ENCODE measurements at places on chromosomes 5 and 9. TPM values are rescaled to one million over a fixed set of nuclear protein-coding genes. Genes with fewer than 3 reads are reported as not detected.

Gene SH2D3C
- 3.1 TPM for total RNA-seq

DNA sequence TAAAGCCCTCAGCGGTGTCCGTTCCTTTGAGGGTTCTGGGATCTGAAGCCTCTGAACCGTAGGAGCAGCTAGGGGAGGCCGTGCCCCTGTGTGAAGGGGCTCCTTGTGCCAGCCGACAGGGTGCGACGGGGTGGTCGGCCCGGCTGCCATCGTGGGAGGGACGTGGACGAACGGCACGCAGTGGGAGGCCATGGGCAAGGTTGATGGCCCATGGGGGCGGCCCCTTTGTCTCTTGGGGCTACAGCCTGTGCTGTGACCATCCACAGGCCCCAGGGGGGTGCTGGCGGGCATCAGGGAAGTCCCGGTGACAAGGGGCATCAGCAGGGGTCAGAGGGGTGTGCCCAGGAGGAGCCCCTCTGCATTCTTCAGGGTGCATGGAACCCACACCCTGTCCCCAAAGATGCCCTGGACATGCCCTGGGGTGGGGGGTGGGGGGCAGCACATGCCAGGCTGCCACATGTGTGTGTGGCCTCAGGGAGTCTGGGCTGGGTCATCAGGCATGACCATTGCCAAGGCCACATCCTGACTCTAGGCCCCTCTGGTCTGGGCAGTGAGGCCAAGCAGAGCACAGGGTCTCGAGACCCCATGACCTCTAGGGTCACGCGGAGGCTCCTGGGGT is 49.6 kb upstream of the CACNA1B start:
- DNase-seq: no peak

DNA sequence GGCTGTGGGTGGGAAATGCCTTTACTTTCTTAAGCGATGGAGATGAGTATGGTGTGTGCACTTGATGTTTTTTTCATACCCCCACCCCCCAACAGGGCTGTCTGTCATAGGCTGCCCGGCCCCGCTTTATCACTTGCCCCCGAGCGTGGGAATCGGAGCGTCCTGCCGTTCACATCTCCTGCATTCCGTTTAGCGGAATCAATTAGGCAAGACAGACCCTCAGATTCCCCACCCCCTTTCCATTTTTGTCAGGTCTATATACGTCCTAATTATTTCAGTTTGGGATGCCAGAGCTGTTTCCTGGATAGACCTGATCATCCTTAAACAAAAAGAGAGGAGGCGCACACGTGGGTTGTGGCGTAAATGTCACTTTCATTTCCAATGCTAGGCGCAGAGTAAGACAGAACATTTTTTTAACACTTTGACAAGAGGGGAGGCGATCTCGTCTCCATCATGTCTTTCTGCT is 217.2 kb downstream of the MEF2C start:
- DNase-seq: no peak

DNA sequence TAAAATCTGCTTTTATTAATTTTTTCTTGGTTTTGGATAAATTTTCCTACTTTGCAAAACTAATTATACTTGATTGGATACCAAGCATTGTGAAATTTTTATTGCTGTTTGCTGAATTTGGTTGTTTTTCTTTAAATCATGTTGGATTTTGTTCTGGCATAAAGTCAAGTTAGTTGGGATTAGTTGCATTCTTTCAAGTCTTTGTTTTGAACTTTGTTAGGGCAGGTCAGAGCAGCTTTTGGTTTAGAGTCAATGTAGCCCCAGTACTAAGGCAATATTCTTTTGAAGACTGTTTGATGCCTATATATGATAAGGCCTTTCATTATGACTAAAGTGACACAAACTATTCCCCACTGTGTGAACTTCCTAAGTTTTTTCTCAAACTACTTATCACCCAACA is 531.1 kb downstream of the RASEF start:
- no peak for DNase-seq

GRCh38 chr5:140408750-140409241 is 7.2 kb downstream of the ANKHD1 start:
- DNase-seq: no peak

Gene PLCXD3
- total RNA-seq: 0.84 TPM

Gene FGF1
- 0.70 TPM for total RNA-seq

Gene DDX4
- not detected for total RNA-seq

Gene IRGM
- not detected for total RNA-seq

Gene IL7R
- 3.0 TPM for total RNA-seq

GRCh38 chr5:151556806-151557205 is 34.3 kb downstream of the FAT2 start:
- DNase-seq: no peak

- no peak for DNase-seq
Observed at GRCh38 chr9:106532306-106533015, 330.5 kb upstream of the ZNF462 start.

Gene SMAD5
- 45.6 TPM for total RNA-seq

DNA sequence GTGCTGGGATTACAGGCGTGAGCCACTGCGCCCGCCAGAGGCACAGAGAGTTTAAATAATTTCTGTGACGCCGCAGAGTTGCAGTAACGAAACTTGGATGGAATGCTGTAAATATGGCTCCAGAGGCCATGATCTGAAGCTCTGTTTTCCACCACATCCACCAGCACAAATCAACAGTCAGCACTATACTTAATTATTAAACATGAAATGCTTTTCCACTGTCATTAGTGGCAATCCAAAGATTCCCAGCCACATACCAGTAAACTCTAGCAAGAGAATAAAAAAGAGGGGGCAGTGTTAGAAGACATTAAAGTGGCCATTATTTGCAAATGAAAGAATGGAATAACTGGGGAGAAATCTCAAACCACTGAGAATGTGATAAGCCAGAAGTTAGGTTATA is 242.5 kb downstream of the DIRAS2 start:
- no peak for DNase-seq

Gene SLC28A3
- 1.5 TPM for total RNA-seq

Gene DRD1
- 0.09 TPM for total RNA-seq

DNA sequence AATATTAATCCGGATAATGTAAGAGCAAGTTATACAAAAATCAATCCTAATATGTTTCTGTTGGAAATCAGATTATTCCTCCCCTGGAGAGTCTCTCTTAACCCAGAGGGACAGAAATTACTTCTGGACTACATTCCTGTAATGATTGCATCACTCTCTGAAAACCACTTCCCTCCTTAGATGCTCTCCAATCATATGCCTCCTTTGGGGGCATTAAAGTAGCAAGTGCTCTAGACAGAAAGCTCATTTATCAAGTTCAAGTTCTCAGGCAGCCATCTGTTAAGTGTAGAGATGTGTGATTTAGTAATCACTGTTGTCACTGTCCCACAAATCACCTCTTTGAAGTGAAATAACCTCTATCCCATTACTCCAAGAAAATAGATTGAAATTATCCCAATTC is 247.1 kb downstream of the SLCO4C1 start:
- DNase-seq: no peak

Gene ADGRD2
- not detected for total RNA-seq

Gene KCNV2
- not detected for total RNA-seq
